NCI-H187 treated with DMSO at 0.1 percent for 48 hours (cell line): ENCODE measurements at places on chromosomes 3 and 15.

- peak; percentile 76 for DNase-seq
These were observed 321.8 kb upstream of the STAC start for GRCh38 chr3:36058404-36059030.

DNA sequence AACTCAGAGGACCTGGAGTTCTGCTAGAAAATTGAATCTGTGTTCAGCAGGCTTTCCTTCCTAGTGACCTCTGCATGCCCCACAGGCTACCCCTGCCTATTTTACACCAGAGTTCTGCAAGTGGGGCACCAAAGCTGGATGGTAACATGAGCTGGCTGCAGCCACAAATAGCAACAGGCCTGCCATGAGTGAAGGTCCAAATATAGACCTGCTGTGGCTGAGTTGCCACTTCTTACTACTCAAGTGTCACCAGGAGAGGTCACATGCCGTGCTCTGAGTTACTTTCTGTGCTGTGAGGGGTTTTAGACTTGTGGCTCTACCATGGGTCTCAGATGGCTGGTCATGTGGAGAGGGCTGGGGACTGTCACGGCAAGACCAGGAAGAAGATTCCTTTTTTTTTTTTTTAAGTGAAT is at the start of gene FSD2:
TSS of gene FSD2 (minus strand) at position 76 of the 413 bp plus-strand sequence. CDS start 18,679 bp downstream, outside the sequence.
- DNase-seq, result peak; percentile 41

DNA sequence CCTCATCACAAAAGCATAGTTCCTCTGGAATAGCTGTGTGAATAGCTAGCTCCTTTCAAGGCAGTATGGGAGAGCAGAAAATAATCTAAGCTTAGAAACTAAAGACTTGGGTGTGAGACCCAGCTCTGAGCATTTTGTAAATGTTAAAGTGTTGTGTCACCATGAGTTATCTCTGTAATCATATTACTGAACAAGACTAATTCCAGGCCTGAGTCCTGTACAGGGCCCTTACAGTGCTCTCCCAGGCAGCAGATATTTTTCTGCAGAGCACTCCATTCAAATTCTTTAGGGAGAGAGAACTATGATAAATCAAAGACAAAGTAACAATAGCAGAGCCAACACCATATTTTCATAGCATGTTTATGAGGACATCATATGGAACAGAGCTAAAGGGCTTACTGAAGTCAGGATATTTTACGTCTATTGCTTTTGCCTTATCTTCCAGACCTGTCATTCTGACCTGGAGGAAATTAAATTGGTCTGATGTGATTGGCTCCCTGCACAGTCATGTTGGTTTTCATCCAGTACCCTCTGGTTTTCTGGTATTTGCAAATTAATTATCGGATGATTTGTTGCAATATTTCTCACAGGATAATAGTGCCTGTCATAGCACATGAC is 172.6 kb upstream of the PPP2R3A start:
- no peak for DNase-seq

DNA sequence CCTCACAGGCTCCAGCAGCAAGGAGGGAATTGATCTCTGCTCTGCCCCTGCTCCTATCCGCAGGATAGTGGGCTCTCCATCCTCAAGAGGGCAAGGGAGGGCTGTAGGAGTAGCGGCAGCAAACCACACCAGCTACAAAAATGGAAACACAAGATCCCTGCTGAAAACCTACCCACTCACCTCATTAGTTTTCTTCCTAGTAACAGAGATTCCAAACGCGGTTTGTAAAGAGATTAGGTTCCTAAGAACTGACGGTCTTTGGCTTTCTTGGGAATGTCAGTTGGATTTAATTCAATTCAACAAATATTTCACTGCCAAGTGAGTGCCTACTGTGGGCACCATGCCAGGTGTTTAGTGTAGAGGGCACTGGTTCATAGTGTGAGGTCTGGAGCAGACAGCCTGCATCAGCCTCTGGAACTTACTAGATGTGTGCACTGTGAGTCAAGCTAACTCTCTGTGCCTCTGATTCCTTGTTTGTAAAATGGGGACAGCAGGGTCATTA is 84.7 kb downstream of the MRPL46 start:
- DNase-seq, result no peak

- no peak for DNase-seq
These were observed 17.2 kb downstream of the TNFAIP8L3 start for GRCh38 chr15:51077221-51078153.

GRCh38 chr3:133999891-134000685 is 29.6 kb downstream of the SLCO2A1 start:
- DNase-seq, result no peak

- no peak for DNase-seq
These were observed 77.7 kb upstream of the NR2E3 start for GRCh38 chr15:71732636-71733035.

DNA sequence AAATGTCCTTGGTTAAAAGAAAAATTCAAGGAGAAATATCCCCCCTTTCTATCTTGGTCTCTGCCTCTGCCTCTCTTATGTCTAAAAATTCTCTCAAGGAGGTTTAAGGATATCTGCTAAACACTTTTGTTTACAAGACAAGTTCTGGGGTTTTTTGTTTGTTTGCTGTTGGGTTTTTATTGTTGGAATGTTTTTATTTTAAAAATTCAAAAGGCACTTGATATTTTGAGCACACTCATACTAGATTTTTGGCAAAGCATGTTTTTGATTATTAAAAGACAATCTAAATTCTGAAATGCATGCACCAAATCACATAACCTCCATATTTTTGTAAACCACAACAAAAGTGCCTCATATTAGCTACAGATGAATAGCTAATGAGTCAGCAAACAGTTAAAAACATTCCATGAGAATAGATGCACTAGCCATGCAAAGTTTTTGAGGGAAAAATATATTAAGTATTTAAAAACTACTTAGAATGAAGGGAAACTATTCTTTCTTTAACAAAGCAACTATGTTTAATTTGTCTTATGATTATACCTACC is 84.6 kb downstream of the ZBTB20 start:
- DNase-seq, result no peak

DNA sequence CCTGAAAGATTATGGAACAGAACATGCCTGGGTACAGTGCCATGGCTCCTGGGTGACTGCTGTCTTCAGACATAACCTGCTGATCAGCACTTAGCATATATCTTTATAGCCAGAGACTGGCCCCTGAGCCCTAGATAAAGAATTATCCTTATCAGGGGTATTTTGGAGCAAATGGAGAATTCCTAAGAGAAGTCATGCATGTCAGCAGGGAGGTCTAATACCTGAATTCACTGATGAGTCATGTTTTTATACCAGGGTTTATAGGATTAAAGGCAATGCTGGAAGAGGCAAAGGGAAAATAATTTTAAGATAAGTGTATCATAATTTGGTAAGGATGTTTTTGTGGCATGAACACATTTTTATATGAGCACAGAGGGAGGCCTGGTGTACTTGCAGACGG is 159.8 kb downstream of the ADAMTSL3 start:
- no peak for DNase-seq

GRCh38 chr3:66241466-66241865 is 20.7 kb downstream of the SLC25A26 start:
- DNase-seq, result no peak

DNA sequence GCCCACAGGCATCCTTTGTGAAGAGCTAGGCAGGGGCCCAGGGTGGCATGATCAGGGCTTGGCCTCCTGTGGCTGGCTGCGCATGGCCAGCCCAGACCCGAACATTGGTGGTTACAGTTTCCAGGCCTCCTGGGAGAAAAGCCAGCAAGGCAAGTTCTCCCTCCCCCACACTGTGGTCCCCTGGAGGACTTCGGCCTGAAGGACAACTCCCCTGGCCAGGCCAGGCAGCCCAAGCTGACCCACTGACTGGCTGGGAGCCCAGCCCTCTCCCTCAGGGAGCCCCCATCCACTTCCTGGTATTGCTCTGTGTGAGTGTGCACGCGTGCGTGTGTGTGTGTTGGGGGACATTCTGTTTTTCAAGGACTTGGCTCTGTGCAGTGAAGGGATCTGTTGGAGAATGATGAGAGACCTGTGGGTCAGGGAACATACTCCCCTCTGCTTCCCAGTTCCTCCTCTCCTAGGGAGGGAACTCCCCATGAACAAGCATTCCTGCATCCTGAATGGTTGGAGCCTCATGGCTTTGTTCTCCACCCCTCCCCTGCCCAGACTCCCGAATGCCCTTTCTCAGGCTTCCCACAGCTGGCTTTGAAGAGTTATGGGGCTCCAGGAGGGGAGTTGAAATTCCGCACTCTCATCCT is 29.5 kb downstream of the CORO2B start:
- no peak for DNase-seq

GRCh38 chr3:181919375-181919774 is 207.7 kb downstream of the SOX2 start:
- DNase-seq, result no peak

DNA sequence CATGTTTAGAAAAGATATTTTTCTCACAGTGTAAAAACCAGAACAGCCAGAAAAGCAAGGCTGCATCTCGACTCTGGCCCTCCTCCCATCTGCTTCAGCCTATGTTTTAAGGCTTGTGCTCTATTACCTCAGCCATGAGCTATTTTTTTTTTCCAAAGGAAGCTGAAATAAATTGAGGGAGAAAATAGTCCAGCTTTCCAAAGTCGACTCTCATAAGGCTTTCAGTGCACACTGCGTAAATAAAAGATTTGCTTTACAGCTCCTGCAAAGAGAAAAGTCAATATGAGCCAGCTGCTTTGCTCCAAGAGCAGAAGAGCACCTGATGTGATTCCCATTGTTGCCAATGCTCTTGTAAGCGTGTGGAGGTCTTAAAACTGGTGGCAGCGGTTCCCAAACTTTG is 26.7 kb downstream of the SCG3 start:
- DNase-seq, result peak; percentile 19

DNA sequence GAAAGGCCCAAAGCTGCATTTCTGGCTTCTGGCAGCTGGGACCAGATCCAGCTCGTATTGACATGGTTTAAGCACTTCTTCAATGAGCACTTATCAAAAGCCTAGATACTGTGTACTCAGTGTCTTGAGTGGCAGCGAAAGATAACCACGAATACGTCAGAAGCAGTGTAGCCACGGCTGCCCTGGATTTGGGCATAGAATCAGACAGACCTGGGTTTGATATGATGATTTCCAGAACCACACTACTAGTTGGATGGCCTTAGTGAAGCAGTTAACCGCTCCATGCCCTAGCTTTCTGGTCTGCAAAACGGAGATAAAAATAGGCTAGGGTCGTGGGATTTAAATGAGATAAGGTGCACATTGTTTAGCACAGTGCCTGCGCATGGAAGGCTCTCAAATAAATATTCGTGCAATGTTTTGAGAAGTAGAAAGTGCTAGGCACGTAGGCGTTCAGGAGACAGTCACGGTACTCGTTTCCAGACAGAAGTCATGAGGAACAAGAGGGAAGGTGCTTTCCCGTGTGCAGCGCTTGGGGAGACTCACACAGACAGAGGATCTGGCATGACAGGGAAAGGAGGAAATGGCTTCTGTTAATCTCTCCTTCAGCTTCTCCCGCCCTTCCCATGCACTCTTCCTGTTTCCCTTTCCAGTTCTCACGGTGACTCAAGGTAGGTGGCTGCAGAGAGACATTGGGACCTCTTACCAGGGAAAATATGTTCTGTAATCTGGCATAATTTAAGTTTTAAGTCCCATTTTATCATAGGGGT is 70.3 kb downstream of the CCNL1 start:
- DNase-seq, result no peak

GRCh38 chr3:13262493-13263211 is 157.5 kb downstream of the NUP210 start:
- DNase-seq, result no peak

DNA sequence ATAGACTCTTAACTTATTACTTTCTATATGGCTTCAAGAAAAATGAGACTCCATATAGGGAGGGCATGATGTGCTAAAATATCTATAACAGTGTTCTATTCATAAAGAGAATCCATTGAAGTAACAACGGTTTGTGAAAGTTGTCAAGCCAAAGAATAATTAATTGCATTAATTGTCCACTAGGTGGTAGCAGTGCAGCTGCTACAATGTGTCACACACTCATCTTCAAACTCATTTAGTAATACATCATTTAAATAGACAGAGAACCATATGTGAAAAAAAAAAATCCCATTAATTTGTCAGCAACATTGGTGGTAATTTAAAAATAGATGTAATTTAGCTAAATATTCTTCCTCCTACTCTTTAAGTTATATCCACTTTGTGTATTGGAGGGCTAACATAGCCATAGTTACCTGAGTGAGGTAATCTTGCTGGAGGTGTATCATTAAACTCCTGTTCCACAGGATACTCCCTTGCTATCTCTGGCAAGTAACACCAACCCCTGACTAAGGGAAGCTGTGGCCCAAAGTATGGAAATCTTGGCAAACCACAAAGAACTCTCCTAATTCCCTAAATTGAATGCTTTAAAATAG is 3.7 kb upstream of the CPA3 start:
- DNase-seq, result no peak

- no peak for DNase-seq
These were observed 273.2 kb downstream of the MECOM start for GRCh38 chr3:169390271-169390670.

GRCh38 chr3:1288805-1289494 is 196.1 kb downstream of the CNTN6 start:
- DNase-seq, result no peak

GRCh38 chr3:62602987-62603386 is 229.6 kb upstream of the FEZF2 start:
- no peak for DNase-seq

DNA sequence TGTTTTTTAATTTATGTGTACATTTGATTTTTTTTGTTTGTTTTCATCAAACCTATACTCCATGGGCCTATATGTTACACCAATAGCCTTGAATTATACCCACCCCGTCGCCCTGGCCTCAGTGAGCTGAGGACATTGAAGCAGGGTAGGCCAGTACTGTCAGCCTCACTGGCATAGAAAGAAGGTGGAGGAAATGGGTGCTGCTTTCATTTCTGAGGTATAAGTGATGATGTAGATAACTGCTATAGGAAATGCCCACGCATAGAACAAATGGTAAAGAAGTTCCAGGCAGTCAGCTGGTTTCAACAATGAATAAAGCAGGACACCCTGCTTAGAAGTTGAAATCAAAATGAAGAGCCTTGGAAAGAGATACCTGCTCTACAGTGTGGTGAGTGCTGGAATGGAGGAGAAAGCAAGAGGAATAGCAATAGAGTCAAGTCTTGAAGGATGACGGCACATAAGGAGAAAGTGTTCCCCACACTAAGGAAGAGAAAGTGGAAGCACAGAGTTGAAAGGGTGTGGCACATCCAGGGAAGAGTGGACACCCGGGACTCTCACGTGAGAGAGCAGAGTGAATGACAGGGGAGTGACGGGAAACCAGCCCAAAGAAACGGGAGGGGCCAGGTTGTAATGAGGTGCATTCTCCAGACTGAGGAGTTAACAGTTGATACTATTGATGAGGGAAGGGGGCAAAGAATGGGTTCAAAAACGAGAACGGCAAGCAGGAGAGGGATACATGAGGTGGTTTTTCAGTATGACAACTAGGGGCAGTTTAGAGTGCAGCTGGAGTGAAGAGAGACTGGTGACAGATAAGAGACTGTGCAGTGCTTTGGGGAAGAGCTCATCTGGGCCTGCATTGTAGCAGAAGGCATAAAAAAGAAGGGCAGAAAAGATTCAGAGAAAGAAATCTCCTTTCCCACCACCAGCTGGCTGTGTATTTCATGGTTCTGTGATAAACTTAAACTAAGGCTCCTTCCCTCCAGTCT is 70.5 kb downstream of the KLHL25 start:
- DNase-seq, result no peak

DNA sequence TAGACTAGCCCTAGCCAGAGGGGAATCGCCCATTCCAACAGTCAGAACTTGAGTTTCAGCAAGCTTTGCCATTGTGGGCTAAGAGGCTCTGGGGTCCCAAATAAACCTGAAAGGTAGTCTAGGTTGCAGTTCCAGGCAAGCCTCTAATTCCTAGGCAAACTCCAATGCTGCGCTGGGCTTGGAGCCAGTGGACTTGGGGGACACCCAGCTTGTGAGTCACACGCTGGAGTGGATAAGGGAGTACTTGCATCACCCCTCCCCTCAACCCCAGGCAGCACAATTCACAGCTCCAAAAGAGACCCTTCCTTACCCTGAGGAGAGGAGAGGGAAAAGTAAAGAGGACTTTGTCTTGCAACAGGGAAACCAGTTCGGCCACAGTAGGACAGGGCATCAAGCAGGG is 105.2 kb upstream of the DPPA4 start:
- no peak for DNase-seq
